Upper lobe of left lung (tissue), 6 donors: ENCODE measurements at places on chromosomes 6 and 20.
A peak's percentile ranks its signal among the peaks of the same experiment; 100 is the strongest.

DNA sequence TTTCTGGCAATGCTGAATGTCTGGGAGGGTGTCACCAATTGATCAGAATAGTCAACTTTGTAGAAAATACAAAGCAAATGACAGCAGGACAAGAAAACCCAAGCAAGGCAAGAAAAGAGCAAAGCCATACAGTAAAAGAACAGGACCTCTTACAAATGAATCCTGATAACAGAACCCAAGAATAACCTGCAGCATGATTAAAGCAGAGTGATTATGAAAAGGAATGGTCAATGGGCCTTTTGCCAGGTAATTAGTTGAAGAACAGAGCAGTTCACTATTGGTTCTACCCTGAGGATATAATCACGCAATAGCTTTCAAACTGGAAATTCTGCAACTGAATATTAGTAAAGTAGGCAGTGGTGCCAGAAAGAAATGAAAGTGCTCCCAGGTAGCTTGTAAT lies 319.8 kb downstream of the FRK start:
- DNase-seq, result no peak

DNA sequence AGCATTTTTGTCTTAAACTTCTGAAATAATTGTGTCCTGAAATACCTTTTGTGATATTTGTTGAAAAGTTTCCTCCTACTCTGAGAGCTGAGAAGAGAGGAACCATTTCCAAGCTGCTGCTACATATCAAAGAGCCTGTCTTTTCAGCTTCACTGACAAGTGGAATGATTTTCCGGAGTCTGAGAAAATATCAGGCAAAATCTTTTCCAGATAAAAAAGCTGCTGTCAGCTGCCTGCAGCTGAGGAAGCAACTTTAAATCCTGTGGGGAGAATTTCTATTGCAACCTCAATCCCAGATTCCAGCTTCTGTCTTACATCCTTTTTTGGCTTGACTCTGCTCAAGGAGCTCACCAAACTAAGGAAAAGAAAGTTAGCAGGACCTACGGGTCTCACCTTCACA lies 904.3 kb downstream of the PHF3 start:
- no peak for DNase-seq

GRCh38 chr6:97805596-97805995 lies 522.6 kb upstream of the MMS22L start:
- DNase-seq, result no peak

- DNase-seq, result no peak
These were observed 40.8 kb downstream of the ANKEF1 start for GRCh38 chr20:10075606-10076005.

DNA sequence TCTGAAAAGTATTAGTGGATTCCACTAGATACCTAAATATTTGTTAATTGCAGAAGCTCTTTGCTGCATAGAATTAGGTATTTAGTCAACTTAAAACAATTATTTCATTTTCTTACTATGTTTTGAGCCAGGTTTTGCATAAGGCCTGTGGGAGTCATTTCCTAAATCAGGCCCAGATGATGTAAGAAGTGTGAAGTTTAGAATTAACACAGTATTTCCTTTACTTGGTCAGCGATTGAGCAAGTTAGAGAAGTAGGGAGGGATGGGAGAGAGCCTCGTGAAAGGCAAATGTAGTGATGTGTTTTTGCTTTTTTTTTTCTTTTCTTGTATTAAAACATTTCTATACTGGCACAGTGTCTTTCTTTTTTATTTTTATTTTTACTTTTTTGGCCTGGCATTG lies 711.1 kb downstream of the HDGFL1 start:
- no peak for DNase-seq

DNA sequence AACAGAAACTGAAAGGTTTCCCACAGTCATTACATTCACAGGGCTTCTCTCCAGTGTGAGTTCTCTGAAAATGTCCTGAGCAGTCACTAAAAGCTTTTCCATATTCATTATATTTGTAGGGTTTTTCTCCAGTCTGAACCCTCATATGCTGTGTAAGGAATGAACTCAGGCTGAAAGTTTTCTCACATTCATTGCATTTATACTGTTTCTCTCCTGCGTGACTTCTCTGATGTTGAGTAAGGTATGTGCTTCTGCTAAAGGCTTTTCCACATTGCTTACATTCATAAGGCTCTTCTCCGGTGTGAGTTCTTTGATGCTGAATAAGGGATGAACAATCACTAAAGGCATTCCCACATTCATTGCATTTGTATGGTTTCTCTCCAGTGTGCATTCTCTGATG lies 29.8 kb upstream of the ZNF391 start:
- no peak for DNase-seq

DNA sequence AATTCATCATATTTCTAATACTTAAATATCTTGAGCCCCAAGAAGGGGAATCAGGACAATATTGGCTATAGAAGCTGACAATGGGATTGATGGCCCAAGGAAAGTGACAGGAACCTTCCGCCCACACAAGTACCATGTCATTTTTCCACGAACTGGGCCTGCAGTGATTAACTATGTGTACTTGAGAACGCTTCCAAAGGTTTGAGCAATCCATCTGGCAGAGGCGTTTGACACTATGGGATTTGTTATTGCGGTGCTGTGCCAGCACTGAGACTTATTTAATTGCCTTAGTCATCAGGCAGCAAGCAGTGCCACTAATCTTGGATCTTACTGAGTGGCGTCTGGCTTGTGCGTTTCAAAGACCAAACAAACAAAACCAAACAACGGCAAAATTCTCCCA lies 135.6 kb upstream of the UST start:
- DNase-seq, result peak; percentile 67

DNA sequence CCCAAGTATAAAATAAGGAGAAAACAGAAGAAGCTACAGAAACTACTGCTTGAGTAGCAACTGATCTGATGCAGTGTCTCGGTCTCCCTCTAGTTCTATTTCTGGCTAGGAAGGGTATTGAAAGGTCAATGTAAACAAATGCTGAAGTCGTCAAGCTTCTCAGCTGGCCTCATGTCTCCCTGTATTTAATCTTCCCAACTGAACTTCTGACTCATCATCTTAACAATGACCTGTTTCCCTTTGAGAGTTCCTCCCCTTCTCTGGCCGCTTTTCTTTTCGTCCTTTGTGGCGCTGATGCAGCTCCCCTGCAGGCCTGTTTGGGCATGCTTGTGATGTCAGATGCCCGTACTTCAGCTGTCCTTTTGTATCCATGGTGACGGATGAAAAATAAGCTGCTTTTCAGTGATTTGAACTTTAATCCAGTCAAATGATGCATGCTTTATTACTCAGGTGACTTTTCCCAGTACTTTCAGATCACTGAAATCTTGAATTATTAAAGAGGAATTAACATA lies 7.8 kb upstream of the LCA5 start:
- DNase-seq, result no peak

DNA sequence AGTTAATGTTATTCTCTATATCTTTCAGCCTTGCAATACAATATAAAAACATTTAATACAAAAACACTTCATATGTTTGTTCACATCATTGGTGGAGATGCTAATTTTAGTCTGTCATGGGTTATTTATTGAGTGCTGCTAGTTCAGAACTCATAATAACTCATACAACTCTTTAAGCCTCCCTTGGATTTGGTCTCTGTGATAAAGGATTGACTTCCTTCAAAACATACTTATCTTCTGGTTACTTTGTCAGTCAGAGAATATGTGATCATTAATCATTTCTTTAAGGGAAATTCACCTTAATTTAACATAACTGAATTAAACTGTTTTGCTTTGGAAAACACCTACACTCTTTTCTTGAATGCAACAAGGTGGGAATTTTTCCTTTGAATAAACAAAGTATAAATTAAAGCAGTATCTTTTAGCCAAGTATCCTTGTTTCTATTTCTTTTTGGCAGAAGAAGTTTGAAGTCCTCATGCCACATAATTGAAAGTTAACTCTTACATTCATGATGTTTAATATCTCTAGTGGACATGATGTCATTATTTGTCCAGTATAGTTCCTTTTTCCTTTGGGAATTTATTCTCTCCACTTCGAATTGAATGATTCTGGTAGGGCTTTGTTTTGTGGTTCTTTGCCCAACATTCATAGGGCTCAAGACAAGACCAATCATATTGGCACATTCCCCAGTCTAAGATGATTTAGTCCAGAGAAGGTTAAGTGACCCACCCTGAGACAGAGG lies 133.2 kb upstream of the CENPW start:
- no peak for DNase-seq

- no peak for DNase-seq
These were observed 26.6 kb downstream of the ABT1 start for GRCh38 chr6:26623339-26623859.

DNA sequence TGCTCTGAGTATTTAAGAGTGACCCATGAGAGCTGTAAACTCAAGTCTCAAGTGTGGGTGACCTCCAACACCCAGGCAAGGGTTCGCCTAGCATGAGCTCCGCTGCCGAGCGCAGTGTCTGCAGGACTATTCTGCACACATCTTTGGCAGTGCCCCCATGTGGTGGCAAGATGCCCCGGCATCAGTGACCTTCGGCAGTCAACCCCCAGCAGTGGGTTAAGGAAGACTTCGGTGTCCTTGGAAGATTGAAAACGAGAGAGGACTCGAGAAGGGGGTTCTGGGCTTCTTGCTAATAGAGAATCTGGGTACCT lies 43.1 kb downstream of the RBM38 start:
- DNase-seq, result no peak

DNA sequence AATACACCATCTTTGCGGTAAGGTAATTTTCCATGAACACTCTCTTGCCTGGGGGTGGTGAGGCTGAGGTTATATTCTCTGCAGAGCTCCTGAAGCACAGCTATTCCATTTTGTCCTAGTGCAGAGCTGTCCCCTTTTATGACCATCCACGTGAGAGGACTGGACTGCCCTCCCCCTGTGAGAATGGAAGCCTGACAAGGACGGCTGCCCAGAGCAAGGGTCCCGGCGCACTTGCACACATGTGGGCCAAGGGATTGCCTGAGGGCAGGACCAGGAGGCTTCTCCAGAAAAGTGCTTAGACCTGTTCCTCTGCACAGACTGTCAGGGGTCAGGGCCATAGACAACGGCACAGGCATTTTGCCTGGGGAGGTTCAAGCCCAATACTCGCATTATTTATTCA lies 48.2 kb downstream of the SLC22A23 start:
- DNase-seq, result no peak

DNA sequence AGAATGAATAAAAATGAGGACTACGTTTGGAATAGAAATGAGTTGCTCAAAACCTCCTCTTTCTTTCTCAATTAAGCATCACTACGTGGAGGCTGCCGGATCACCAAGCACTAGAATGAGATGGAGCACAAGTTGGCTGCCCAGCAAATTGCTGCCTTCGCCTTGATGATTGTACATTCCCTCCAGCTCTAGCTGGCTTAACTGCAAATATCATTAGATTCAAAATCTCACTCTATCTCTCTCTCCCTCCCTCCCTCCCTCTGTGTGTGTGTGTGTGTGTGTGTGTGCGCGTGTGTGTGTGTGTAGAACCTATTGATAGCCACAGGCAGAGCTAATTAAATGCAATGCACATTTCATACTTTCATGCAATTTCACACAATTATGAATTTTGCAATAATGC lies 310.7 kb upstream of the CDH4 start:
- no peak for DNase-seq

- DNase-seq, result no peak
These were observed 38.2 kb downstream of the DZANK1 start for GRCh38 chr20:18428490-18429173.

DNA sequence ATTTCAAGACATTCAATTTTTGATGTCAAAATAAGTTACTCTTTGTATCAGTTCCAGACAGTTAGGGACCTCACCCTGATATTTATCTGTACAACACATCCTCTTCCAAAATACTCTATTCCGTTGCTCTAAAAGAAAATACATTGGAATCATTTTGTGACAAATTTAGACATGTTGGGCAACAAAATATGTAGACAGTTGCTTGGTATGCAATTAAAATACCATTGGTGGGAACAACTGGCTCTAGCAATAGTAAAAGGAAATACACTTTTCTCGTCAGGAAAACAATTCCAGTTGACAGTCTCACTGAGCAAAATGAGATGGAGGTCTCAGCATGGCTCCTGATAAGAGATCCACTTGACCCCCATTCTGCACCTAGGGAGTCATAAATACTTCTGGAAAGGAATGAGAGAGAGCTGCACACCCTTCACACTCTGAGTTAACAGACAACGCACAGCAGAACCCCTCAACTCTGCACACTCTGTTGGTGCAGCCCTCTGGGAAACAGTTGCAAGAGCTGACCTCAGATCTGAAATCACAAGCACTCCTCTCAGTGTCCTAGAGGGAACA lies 171.3 kb upstream of the NT5E start:
- DNase-seq, result no peak

- DNase-seq, result no peak
These were observed 36.9 kb upstream of the THEMIS start for GRCh38 chr6:127937747-127938146.

GRCh38 chr6:47992809-47993208 lies 118.2 kb downstream of the PTCHD4 start:
- no peak for DNase-seq

- DNase-seq, result peak; percentile 44
These were observed 107.7 kb upstream of the PRND start for GRCh38 chr20:4613718-4614620.

- no peak for DNase-seq
These were observed 101.5 kb upstream of the BACH2 start for GRCh38 chr6:90397929-90398674.

DNA sequence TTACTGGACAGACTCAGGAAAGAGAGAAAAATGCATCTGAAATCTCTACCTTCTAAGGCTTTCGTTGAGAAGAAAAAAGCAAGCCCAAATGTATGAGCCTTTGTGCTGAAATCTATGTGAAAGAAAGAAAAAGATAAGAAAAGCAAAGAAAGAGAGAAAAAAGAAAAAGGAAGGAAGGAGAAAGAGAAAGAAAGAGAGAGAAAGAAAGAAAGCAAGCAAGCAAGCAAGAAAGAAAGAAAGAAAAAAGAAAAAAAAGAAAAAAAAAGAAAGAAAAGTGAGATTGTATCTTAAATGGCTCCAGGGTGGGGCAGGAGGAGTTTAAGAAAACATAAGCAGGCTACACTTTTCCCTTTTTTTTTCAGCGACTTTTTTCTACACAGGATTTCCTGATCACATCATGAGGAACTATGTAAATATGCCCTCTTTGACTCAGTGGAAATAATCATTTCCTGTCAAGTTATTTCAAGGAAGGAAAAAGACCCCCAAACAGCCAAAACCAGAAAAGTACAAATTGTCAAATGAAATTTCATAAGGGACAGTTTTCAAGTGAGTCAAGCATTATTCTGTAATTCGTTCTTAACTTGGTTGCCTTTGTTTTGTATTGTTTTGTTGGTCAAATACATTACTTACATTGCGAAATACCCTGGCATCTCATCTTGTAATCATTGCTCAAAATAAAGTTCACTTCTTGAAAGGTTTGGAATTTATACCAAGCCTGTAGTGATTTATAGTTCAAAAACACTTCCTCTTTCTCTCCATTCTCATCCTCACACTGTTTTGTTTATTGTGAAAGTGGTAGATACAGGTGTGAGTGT lies 79.5 kb upstream of the RNF217 start:
- no peak for DNase-seq

- no peak for DNase-seq
These were observed 43.5 kb downstream of the FAM184A start for GRCh38 chr6:119034827-119035458.

- DNase-seq, result no peak
These were observed 10.4 kb upstream of the NT5DC1 start for GRCh38 chr6:116090251-116090650.

- DNase-seq, result no peak
These were observed 144.2 kb downstream of the MYO6 start for GRCh38 chr6:75893058-75893775.

GRCh38 chr6:13319891-13320564 lies 8.3 kb downstream of the TBC1D7 start:
- no peak for DNase-seq
